ENCODE measurements at places on chromosomes 7 and 10.

DNA sequence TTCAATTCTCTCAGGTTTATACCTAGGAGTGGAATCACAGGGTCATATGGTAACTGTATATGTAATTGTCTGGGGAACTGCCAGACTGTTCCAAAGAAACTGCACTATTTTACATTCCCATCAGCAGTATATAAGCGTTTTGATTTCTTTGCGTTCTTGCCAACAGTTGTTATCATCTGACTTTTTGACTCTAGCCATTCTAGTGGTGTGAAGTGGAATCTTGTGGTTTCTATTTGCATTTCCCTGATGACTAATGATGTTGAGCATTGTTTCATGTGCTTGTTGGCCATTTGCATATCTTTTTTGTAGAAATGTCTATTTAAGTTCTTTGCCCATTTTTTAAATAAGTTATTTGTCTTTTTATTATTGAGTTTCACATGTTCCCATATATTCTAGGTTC is 44.3 kb upstream of the ZC3HAV1 start:
- DNase-seq, result no peak

DNA sequence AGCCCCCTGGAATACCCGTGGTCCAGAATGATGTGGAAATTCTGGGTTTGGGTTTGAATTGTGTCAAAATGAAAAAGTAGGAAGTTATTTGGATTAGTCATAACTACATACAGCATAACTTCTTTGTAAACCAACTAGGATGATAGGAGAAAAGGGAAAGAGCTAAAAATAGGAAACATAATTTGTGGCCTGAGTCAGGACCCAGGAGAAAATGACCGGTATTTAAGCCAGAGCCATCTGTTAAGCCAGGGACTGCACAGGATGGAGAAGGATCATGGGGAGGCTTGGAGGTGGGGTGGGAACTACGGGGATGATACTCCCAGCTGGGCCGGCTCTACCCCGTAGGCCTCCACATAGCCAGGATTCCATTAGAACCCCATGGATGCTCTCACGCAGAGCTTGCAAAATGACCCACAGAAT is 98.6 kb downstream of the MYOF start:
- no peak for DNase-seq

- DNase-seq, result no peak
These were observed 67.8 kb upstream of the PCBD1 start for GRCh38 chr10:70956029-70956759.

- no peak for DNase-seq
These were observed 534.8 kb downstream of the TCERG1L start for GRCh38 chr10:130776724-130777123.

- no peak for DNase-seq
These were observed 9.1 kb downstream of the RASSF4 start for GRCh38 chr10:44968500-44969400.

- DNase-seq, result no peak
These were observed 394.6 kb downstream of the SDK1 start for GRCh38 chr7:3695602-3696001.

GRCh38 chr10:52145636-52146035 is 168.4 kb upstream of the DKK1 start:
- DNase-seq, result no peak

- DNase-seq, result no peak
These were observed 1.7 kb downstream of the IGF2BP3 start for GRCh38 chr7:23468526-23469149.

GRCh38 chr7:1382553-1383397 is 76.5 kb downstream of the MICALL2 start:
- no peak for DNase-seq

GRCh38 chr10:33819206-33819605 is 484.7 kb upstream of the NRP1 start:
- no peak for DNase-seq

GRCh38 chr10:78955206-78955605 is 113.6 kb upstream of the ZMIZ1 start:
- DNase-seq, result no peak

GRCh38 chr10:72034040-72034499 is 54.3 kb downstream of the SPOCK2 start:
- no peak for DNase-seq

DNA sequence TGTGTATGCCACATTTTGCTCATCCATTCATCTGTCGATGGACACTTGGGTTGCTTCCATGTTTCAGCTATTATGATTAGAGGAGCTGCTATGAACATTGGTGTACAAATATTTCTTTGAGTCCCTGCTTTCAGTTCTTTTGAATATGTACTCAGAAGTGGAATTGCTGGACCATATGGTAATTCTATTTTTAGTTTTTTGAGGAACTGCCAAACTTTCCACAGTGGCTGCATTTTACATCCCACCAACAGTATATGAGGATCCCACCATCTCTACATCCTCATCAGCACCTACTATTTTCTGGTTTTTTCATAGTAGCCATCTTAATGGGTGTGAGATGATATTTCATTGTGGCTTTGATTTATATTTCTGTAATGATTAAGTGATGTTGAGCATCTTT is 44.7 kb upstream of the ZMIZ2 start:
- DNase-seq, result no peak
